ENCODE measurements at places on chromosomes 3 and 15.

- DNase-seq = peak; percentile 79
Observed at GRCh38 chr15:64247906-64248541, 85.2 kb upstream of the PPIB start.

DNA sequence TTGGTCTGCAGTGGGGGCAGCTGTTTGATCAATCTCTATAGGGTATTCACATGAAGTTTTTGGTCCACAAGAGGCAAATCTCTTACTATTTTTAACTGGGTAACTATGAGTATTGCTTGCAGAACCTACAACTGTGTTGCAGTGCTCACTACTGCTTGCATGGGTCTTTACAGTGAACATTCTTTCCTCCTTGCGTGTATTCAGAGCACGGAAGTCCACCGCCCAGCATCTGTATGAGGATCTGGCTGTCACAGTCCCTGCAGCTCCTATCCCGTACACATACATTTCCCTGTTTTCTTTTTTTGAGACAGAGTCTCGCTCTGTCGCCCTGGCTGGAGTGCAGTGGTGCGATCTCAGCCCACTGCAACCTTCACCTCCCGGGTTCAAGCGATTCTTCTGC, 449.9 kb downstream of the FGF12 start:
- DNase-seq = no peak

GRCh38 chr15:42604894-42605744, 29.7 kb downstream of the STARD9 start:
- DNase-seq = peak; percentile 53

DNA sequence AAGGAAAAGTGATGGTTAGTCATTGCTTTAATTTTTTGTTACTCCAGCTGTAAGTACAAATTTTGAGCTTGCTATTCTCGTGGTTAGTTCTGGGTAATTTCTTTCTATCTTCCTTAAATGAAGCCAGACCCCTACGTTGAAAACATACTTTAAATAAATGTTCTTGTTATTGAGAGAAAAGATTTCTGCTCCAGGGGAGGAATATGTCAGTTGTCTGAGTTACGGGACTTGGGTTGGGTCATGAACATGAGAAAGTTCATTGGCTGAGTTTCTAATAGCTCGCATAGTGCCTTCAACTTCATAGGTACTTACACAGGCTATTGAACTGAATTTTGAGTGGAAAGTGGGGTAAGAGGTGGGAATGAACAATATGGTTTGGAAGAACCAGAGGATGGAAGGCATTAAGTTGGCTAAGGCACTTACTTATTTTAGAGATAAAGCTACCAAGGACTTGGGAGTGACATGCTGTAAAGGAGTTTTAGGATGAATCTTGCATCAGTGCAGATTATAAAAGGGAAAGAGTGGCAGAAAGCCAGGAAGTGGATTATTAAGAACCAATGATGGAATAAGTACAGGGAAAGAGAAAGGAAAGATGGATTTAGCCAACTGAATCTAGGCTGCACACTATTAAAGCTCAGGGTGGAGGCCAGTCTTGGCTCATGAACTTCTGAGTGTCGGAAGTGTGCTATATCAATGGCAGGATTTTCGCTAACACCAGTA, 1.4 kb downstream of the RPSA start:
- DNase-seq = peak; percentile 65

- no peak for DNase-seq
Observed at GRCh38 chr3:171428321-171428787, 31.9 kb downstream of the TNIK start.

GRCh38 chr3:126292318-126293070, 64.7 kb downstream of the KLF15 start:
- DNase-seq = no peak

DNA sequence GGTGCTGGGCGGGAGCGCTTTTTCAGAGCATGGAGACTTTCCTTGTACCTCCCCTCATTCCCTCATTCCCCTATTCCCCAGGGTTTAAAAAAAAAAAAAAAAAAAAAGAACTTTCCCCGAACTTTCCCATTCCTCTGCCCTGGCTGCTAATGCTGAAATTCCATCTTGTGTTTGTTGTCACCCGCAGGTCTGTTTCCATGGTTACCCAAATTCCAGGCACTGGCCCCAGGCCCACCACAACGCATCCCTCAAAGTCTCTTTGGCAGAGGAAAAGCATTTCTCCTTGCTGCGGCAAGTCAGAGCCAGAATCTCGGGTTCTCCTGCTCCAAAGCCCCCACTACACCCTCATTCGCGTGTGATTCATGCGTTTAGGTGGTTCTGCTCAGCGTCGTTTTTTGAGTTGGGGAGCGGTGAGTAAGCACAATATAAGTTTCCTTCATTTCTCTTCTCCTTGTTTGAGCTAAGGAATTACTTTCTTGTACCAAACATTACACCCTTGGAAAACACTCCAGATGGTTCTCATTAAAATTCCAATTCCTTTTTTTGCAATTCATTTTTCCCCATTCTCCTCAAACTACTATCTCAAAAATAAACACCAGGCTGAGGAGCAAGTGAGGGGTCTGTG, 21.6 kb downstream of the ANAPC13 start:
- peak; percentile 100 for DNase-seq

DNA sequence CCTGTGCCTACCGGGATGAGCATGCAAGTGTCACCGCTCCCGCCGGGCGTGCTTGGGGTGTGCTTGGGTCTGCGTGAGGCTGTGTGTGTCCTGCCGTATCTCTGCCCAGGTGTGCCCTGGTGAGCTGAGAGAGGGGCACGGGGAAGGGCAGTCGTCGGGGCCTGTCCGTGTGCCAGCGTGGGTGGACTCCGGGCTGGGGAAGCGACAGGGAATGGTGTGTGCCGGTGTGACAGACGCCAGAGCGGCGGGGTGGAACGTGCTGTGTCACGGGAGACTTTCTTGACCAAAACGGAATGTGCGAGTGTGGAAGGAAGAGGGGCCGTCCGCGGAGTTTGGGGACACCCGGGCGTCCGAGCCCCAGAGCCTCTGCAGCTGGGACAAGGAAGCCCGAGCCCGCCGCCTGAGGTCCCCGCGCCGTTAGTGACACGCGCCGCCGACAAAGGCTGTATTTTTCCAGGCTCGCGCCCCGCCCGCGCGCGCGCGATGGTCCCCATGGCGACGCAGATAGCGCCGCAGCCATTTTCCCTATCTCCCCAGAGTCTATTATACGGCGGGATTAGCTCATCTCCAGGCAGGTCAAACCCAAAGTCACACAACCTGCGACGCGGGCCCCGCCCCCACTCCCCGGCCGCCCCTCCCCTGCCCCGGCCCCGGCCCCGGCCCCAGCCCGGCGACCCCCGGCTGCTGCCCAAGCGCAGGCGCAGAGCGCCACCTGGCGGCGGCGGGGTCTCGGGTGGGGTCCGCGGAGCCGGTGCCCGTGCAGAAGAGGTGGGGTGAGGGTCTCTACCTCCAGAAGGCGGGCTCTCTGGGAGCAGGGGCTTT, 4.5 kb upstream of the GATA2 start:
- DNase-seq = peak; percentile 29

DNA sequence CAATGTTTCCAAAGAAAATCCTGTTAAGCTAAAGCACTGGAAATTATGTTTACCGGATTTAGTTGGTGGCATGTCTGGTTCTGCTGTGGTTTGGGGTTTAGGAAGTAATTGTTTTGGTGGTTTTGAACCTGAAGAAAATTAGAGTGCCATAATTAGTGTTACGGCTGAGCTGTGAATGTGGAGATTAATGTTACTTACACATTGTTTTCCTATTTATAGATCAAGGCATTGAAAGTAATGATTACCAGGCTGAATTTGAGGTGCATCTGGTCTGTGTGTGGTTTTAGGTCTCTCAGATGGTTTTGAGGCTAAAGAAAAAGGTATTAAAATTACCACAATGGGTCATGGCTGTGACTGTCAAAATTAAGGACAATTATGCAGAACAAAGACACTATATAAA, 128.9 kb downstream of the TFG start:
- DNase-seq = no peak

DNA sequence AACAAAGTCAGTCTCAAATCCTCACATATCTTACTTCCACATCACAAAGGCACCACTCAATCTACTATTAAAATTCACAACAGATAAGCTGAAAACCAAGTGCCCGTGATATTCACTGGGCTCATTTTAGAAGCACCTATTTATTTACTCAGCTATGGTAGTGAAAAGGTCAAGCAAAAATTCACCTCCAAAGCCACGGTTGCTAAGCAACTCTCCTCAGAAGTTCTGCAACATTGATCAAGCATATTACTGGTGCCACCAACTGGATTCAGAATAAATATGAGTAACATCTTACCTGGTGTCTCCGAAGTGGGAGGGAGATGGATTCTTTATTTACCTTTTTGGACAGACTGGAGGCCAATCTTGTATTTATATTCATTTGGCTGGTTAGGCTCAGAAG, 714.8 kb downstream of the FHIT start:
- DNase-seq = no peak

DNA sequence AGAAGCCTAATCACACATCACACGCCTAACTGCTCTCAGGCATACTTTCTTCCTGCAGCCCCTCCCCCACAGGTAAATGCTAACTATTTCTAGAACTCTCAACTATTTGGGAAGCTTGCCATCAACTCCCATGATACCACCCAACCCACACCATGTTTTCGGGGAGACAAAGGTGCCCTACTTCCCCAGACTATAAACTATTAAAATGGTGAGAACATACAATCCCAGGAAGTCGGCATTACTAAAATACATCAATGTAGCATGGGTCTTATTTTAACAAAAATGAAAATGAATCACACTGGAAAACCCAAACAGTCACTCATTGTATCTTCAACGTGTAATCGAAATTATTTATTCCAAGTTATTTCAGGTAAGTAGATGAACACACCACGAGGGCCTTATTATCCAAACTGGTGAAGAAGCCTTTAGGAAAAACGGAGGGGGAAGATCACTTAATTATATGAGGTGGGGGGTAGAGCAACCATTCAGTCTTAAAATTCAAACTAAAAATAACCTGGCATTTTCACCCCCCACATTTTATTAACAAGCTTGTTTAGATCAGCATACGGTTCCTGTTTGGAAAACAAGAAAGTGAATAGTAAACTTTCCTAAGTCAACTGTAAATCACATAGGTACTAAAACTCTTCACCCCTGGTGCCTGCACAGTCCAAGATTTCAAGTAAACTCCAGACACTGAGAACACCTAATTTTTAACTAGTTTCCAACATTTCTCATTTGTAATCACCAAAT, 1.9 kb downstream of the TBL1XR1 start:
- DNase-seq = peak; percentile 44

DNA sequence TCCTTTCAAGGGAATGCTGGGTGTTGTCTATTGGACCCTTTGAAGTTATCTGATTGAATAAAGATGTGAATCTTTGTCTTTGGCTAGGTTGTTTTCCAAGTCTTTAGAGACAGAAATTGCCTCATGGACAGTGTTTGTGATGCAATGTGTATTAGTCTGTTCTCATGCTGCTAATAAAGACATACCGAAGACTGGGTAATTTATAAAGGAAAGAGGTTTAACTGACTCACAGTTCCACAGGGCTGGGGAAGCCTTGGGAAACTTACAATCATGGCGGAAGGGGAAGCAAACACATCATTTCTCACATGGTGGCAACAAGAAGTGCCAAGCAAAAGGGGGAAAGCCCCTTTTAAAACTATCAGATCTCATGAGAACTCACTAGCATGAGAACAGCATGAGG, 88.8 kb upstream of the PLXND1 start:
- peak; percentile 56 for DNase-seq

GRCh38 chr3:74614107-74614967, at the start of gene CNTN3:
CNTN3 (minus strand) TSS chr3:74614659; CDS start chr3:74521112, 93,547 bp downstream.
- peak; percentile 36 for DNase-seq

DNA sequence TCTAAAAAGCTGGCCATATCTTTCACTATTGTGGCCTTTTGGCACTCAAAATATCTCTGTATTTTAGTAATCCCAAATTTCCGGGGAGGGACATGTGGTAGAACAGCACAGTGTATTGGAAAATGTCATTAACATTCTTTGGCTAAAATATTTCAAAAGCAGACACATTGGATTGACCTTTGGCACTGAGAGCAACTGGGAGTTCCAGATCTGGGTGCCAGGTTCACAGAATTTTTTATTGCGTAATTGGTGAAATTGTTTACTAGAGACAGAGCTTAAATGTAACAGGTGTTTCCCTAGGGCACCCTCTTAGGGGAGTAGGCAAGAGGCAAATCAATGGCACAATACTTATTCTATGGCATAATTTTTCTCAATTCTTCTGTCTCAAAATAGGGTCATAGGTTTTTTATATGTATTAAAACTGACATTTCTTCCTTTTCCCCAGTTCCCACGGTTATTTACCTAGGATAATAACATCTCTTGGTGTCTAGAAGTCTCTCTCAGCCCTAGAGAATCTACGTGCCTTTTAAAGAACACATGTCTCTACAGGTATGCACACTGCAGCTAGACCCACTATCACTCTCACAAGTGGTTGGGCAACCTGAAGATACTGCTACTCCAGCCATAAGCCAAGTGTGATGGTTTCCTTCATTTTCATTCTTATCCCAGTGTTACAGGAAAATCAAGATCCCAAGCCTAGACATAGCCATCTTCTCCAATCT, 10.6 kb downstream of the RBMS3 start:
- peak; percentile 44 for DNase-seq

DNA sequence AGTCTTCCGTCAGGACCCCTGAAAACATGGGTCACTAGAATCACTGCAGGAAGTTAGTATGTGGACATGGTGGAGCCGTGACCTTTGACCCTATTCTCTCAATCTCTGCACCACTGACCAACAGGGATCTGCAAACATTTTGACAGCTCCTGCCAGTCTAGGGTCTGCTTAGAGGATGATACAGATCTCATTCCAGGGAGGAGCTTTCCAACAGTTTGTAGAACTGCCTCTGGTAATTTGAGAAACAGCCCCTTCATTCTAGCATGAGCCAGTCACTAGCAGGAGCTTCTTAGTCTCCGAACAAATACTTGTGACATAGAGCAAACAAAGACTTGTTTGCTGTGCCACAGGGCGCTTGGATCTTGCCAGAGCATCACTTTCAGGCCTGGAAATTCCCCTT, 270.3 kb upstream of the CFAP20DC start:
- DNase-seq = no peak

- DNase-seq = no peak
Observed at GRCh38 chr15:43102187-43102586, 3.7 kb downstream of the UBR1 start.

DNA sequence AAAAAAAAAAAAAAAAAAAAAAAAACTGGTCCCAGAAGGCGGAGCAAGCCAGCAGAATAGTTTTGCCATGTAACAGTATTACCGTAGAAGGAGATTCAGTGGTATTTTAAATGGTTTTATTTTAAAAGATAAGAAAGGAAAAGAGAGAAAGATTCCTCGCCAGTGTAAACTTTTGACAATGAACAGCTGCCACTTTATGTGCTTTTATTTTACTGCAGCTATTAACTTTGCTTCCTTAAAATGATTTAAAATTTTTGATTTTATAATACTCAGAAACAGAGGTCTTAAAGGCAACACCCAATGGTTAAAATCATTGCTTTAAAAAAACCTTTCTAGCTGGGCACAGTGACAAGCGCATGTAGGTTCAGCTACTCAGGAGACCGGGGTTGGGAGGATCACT, 46.8 kb downstream of the TMCO5A start:
- DNase-seq = no peak

All from fibroblast of the aortic adventitia (primary cell).